Peyer's patch (tissue), 4 donors: ENCODE measurements at places on chromosomes 1 and 21. TPM values are rescaled to one million over a fixed set of nuclear protein-coding genes. Genes with fewer than 3 reads are reported as not detected.

GRCh38 chr1:79791488-79792218 lies 785.1 kb upstream of the ADGRL4 start:
- H3K36me3 ChIP-seq, result no peaks in the 10 kb centered on the region
- H3K27me3 ChIP-seq, result no peaks in the 10 kb centered on the region
- H3K27ac ChIP-seq, result no peak overlapping the region
- no peak for DNase-seq
- no peak overlapping the region for H3K4me3 ChIP-seq

- no peaks in the 10 kb centered on the region for H3K4me1 ChIP-seq
- no peak overlapping the region for H3K4me3 ChIP-seq
- no peak overlapping the region for H3K27ac ChIP-seq
- H3K36me3 ChIP-seq, result no peaks in the 10 kb centered on the region
Measured at GRCh38 chr1:90007979-90008404, 13.1 kb downstream of the ZNF326 start.

GRCh38 chr1:92538413-92539061 lies 51.8 kb upstream of the GFI1 start:
- no peaks in the 10 kb centered on the region for H3K4me1 ChIP-seq
- no peak for DNase-seq
- no peaks in the 10 kb centered on the region for H3K27me3 ChIP-seq
- no peaks in the 10 kb centered on the region for H3K36me3 ChIP-seq
- H3K27ac ChIP-seq, result no peak overlapping the region

DNA sequence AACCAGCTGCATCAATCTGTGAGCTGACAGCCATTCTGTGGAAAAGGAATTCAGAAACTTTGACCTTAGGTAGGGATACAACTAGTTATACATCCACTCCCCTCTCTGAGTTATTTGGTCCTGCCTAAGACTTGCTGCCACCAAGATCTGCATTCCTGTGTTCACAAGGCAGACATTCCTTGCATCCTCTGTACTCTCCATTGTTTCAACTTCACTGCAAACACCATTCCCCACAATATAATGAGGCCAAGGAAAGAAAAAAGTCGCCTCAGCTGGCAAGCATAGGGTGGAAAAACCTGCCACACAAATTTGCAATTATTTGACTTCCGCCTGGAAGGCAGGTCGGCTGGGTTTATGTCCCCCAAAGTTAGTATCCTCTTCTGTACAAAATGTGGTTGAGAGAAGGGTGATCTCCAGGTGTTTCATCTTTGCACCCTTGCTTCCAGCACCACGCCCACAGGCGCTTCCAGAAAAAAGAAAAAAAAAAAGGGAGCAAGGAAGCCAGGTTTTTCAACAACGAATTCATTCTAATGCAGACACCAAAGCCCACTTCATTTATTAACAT lies 676 bp upstream of the CTTNBP2NL start:
- no peaks in the 10 kb centered on the region for H3K27me3 ChIP-seq
- H3K36me3 ChIP-seq, result no peaks in the 10 kb centered on the region
- peak overlapping the region; percentile 82 for H3K27ac ChIP-seq
- H3K4me1 ChIP-seq, result peaks cover 54% of the 10 kb centered on the region
- H3K4me3 ChIP-seq, result peak overlapping the region; percentile 85
- DNase-seq, result no peak

DNA sequence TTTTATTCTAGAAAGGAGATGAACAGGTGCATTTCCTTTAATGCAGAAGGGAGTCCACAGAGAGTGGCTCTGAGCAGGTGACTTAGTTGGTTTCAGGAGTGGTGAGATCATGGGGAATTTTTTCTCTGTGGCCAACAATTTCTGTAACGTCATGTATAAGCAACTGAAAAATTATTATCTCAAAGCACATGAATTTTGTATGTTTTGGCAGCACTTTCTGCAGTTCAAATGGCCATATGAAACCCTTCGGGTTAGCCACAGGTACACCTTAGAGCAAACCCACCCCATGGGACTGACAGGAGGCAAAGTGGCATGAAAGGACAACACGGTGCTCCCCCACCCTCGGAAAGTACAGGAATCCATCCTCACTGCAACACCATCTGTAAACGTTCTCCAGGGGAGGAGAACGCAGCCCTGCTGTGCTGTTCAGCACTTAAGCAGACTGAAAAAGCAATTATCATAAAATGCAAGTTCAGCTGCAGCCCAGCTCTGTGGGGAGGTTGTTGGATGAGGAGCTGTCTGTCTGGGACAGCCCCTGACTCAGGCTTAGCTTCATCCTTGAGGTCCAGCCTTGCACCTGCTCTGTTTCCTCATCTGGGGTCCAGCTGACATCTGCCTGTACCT lies 55.8 kb upstream of the CLDN14 start:
- no peak overlapping the region for H3K4me3 ChIP-seq
- no peaks in the 10 kb centered on the region for H3K4me1 ChIP-seq
- no peak for DNase-seq
- no peak overlapping the region for H3K27ac ChIP-seq
- no peaks in the 10 kb centered on the region for H3K36me3 ChIP-seq

DNA sequence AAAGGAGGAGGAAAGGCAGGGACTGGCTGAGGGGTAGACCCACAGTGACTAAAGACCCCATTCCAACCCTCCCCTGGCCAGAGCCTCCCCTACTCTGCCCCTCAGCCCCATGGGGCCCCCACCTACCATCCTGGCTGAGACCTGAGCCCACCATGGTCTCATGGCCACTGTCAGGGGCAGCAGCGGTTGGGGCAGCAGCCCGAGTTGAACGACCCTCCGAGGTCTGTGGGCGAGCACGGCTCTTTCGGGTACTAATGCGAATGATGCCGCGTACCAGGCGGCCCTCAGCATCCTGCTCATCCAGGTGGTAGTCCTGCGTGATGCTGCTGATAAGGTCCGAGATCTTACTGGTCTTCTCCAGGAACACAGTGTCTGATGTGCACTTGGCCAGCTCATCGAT lies 9.1 kb downstream of the KDF1 start:
- H3K36me3 ChIP-seq, result peaks cover 17% of the 10 kb centered on the region
- DNase-seq, result no peak
- H3K27me3 ChIP-seq, result no peaks in the 10 kb centered on the region
- no peak overlapping the region for H3K4me3 ChIP-seq

- H3K36me3 ChIP-seq, result no peaks in the 10 kb centered on the region
- no peak overlapping the region for H3K27ac ChIP-seq
- no peak overlapping the region for H3K4me3 ChIP-seq
- H3K27me3 ChIP-seq, result no peaks in the 10 kb centered on the region
- H3K4me1 ChIP-seq, result no peaks in the 10 kb centered on the region
- DNase-seq, result no peak
Measured at GRCh38 chr1:31497601-31498000, 78.7 kb upstream of the TINAGL1 start.

DNA sequence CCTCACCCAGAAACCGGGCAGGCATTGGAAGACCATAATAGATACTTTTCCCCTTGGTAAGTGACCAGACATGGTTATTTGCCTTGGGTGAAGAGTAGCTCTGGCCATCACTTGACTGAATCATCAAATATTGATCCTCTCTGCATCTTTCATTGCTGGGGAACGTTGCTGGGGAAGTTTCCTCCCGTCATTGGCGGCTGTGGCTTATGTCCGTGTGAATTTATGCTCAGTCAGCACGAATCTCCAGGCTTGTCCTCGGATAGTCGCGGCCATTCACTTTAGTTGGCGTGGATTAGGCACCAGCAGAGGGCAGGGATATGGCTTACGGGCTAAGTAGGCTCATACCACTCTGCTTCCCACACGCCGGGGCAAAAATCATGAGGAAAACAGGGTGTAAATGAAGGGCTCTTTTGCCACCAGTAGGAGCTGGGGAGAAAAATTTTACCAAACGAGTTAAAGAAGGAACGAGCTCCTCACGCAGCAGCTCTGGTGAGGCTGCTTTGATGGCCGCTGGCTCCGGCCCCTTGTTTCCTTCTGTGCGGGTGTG lies 473.4 kb downstream of the CAMTA1 start:
- no peaks in the 10 kb centered on the region for H3K27me3 ChIP-seq
- no peak overlapping the region for H3K4me3 ChIP-seq
- H3K27ac ChIP-seq, result no peak overlapping the region
- H3K4me1 ChIP-seq, result peaks cover 9% of the 10 kb centered on the region
- no peak for DNase-seq

DNA sequence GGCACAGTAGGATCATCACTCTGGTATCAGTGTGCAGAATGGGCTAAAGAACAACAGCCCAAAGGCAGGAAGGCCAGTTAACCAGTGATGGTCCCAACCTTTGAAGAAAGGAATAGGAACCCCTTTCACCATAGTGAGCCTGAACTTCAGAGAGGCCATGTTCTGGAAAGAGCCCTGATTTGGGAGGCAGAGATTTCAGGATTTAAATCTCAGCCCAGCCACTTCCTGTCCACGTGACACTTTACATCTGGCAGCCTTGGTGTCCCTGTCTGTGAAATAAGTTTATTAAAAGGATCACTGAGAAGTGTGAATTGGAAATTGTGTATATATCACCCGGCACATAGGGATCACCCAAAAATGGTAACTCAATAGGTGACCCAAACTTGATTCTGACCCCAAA lies 13.0 kb downstream of the MATN1 start:
- DNase-seq, result no peak
- H3K36me3 ChIP-seq, result no peaks in the 10 kb centered on the region
- H3K27ac ChIP-seq, result no peak overlapping the region
- H3K27me3 ChIP-seq, result no peaks in the 10 kb centered on the region

OXCT2 gene
- total RNA-seq, result 12.2 TPM

C1orf141 gene
- total RNA-seq, result not detected

AK4 gene
- 4.8 TPM for total RNA-seq

TMEM51 gene
- 24.0 TPM for total RNA-seq

CCDC24 gene
- 14.0 TPM for total RNA-seq
